ENCODE measurements at places on chromosomes 2 and 18.
A peak's percentile ranks its signal among the peaks of the same experiment; 100 is the strongest.

DNA sequence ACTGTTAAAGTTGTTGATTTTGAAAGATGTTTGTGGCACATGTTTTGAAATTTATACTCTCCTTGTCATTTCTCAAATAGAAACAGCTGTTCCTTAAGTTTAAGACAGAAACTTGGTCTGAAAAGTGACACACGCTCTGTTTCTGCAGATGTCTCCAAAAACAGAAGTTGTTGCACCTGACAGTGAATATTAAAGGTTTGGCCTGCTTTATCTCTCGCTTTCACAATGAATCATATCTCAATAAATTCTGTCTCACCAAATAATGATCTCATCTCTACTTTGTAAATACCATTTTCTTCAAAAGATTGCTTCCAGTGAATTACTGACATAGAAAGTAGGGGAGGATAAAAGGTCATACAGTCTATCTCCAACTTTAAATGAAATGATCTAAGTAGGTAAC is 294.9 kb upstream of the SYT4 start:
- no peak for DNase-seq

DNA sequence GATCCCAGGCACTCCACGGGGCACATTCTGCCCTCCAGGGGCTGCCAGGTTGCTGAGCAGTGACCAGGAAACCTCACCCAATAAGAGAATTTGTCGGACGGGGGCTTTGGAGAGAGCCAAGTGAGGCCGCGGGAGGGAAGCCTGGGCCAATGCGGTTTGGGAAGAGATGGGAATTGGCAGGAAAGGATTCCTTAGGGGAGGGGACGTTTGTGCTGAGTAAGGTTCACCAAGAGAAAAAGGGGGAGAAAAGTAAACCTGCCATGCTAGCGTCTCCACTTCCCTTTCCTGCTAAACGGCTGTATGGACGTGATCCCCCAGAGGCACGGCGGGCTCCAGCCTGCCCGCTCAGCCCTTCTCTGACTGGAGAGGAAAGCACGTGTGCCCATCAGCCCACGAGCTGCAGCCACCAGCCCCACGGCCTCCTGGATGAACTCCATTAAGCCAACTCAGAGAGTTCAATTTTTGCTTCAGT is 194.4 kb upstream of the ID2 start:
- DNase-seq, result no peak

DNA sequence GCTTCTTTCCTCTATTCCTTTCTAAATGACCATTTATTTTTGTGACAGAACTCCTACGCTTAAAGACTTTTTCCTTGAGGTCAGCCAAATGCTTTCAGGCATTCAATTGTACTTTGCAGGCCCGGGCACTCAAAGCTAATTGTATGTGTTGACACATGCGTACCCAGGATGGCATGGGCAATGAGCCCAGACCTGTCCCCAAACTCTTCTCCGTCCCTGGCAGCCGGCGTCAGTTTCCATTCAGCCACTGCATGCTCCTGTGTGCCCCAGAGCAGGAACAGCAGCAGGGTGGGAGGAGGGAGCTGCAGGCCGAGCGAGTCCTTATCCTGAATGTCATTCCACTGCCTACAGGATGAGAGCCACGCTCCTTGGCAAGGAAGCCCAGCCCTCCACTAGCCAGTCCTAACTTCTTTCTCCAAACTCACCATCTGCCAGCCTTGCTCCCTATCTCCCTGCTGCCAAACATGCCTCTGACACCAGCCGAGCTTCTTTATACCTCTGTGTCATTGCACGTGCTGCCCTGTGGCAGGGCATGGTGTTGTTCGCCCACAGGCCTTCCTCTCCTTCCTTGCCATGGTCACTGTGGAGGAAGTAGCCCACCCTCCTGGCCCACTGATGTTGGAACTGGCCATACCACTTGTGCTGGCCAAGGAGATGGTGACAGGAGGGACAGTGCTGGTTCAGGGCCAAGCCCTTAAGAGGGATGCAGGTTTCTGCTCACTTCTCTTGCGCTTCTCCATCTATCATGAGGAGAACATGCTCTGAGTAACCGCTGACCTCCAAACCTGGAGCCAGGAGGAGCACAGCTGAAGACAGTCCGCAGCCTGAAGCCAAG is 116.9 kb upstream of the FHL2 start:
- no peak for DNase-seq

- DNase-seq, result no peak
Measured at GRCh38 chr2:41722668-41723369, 325.0 kb upstream of the PKDCC start.

GRCh38 chr2:19733951-19734425 is 167.8 kb downstream of the TTC32 start:
- no peak for DNase-seq

DNA sequence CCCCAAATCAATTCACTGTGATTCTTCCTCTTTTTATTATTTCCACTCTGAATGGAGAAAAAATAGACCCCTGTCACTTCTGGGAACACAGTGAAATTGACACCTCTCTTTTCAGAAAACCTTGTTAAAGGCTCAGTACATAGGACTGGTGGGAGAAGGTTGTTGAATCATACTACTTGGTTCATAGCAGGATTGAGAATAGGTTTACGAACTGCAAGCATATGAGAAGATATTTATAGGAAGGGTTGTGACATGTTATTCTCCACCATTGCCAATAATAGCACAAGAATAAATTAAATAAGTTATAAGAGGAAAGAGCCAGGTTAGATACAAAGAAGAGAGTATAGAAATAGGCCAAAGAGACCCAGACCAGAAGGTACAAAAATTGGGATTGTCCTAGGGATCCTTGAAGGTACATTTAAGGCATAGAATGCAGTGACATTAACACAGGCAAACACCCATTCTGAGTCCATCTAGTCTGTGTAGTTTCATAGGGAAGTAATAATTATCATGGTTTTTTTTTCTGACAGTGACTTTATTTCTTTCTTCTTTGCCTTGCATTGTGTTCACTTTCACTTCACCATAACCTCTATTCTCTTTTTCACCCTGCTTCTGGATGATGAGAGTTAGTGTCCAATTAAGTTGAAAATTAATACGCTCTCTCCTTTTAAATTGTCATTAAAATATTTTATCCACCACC is 21.8 kb upstream of the SERPINE2 start:
- DNase-seq, result peak; percentile 23

GRCh38 chr2:237732790-237733381 is 65.7 kb upstream of the RBM44 start:
- no peak for DNase-seq

GRCh38 chr2:215748446-215748845 is 264.9 kb downstream of the MREG start:
- peak; percentile 87 for DNase-seq

DNA sequence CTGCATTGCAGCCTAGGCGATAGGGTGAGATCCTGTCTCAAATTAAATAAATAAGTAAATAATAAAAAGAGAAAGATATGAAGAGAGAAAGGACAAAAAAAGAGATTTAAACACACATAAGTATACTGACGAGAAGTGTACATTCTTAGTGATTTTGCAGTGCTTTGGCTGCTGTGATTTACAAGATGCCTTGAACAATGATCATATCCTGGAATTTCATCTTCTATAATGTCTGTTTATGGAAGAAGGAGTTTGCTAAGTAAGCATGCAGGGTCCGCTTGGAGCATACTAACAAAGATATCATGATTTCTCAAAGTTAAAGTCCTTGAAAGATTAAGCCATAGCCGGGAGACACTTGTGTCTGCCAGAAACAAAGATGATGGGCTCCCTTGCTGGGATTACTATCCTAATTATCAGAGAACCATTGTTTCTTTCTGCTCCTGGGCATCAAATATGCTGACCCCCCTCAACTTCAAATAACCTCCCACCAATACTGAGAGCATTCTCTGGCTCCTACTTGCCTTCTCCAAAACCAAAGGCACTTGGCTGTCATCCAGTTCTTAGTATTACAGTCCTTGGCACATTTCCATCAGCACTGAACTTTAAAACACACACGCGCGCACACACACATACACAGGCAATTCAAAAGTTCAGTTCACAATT is 47.5 kb upstream of the STAM2 start:
- DNase-seq, result peak; percentile 79

GRCh38 chr2:112940859-112941625 is 30.1 kb downstream of the IL37 start:
- no peak for DNase-seq

DNA sequence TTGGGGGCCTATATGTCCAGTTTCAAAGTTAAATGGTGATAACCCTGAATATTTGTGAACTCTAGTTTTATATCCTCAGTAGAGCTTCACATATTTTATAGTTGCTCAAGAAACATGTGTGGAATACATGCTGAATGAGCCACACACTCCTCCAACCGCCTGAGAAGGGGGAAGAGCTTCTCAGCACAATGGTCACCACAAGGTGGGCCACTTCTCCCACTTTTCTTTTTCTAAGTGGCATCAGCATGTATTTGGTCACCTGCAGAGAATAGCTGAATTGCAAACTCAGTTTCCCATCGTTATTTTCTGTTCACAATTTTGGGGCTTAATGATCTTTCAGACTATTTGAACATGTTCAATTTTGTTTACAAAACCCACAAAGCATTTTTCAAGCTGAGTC is 340.5 kb downstream of the PARD3B start:
- DNase-seq, result no peak

DNA sequence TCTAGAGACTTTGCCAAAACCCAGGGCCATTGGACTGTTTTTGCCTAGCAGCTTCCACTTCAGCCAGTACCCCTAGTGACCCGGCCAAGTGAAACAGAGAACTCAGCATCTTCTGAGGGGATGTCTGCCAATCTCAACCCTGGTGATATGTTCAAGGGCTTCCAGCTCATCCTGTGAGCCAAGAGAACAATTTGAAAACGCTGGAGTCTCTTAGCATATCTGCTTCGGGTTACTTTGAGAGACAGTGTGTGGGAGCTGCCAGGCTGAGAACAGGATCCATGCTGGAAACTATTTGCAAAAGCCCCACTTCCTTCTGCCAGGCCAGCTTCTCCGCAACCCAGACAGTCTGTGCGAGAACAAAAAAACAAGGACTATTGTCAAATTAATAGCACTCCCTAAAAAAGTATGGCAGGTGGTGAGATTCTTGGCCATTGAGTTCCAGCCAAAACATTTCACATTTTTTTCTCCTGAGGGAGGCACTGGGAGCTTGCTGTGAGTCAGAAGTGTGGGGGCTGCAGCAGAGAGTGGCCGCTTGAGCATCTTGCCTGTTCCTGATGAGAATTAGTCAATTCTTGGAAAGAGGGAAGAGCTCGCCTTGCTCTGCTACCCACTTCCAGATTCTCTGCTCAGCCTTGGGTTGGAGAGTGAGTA is 395.6 kb upstream of the TRIB2 start:
- peak; percentile 33 for DNase-seq

Measured in suppressor macrophage treated with lipopolysaccharide for 4 hours (primary cell).